ENCODE measurements at places on chromosomes 11 and 22. TPM values are rescaled to one million over a fixed set of nuclear protein-coding genes. Genes with fewer than 3 reads are reported as not detected.

CCDC87 gene
- 0.61 TPM for total RNA-seq

LRRC56 gene
- total RNA-seq, result 0.54 TPM

PANX2 gene
- 6.5 TPM for total RNA-seq

SIK2 gene
- 7.7 TPM for total RNA-seq

CCDC116 gene
- 0.06 TPM for total RNA-seq

CHRM1 gene
- 0.08 TPM for total RNA-seq

IGLL1 gene
- not detected for total RNA-seq

BTBD18 gene
- total RNA-seq, result not detected

OR52I1 gene
- not detected for total RNA-seq

PLAAT5 gene
- not detected for total RNA-seq

DLG2 gene
- 0.16 TPM for total RNA-seq

OR8B8 gene
- not detected for total RNA-seq

RAPSN gene
- 0.43 TPM for total RNA-seq

ANKK1 gene
- not detected for total RNA-seq

DTX4 gene
- 4.4 TPM for total RNA-seq

C11orf97 gene
- total RNA-seq, result not detected

PRR5L gene
- total RNA-seq, result 15.1 TPM

SCUBE2 gene
- 0.41 TPM for total RNA-seq

PLAAT2 gene
- 0.46 TPM for total RNA-seq

PGA3 gene
- total RNA-seq, result not detected

CCDC90B gene
- total RNA-seq, result 56.0 TPM

CNGA4 gene
- not detected for total RNA-seq

GNG3 gene
- total RNA-seq, result not detected

POTEH gene
- total RNA-seq, result not detected

CD3E gene
- not detected for total RNA-seq

YPEL4 gene
- 0.13 TPM for total RNA-seq

KRTAP5-9 gene
- total RNA-seq, result not detected

SGSM1 gene
- total RNA-seq, result 0.58 TPM

TMEM134 gene
- total RNA-seq, result 66.2 TPM

DEPDC5 gene
- 4.3 TPM for total RNA-seq

OR4D5 gene
- not detected for total RNA-seq

MFNG gene
- 1.9 TPM for total RNA-seq

LDLRAD3 gene
- 30.2 TPM for total RNA-seq

PAX6 gene
- 1.6 TPM for total RNA-seq

ARHGAP8 gene
- 1.6 TPM for total RNA-seq

NLRP14 gene
- total RNA-seq, result not detected

HBB gene
- total RNA-seq, result not detected

ACTN3 gene
- not detected for total RNA-seq

BCL2L13 gene
- total RNA-seq, result 32.2 TPM

SOX10 gene
- total RNA-seq, result not detected

JAML gene
- total RNA-seq, result not detected

SLC7A4 gene
- total RNA-seq, result not detected

TIMP3 gene
- total RNA-seq, result 1.3 TPM

OSBPL5 gene
- 9.8 TPM for total RNA-seq

TENM4 gene
- total RNA-seq, result 0.17 TPM
